ENCODE measurements at places on chromosomes 7 and 10. TPM values are rescaled to one million over a fixed set of nuclear protein-coding genes. Genes with fewer than 3 reads are reported as not detected.
A peak's percentile ranks its signal among the peaks of the same experiment; 100 is the strongest.

The UNCX gene
- not detected for total RNA-seq

The SEC61G gene
- 1,536 TPM for total RNA-seq

The SPDYE11 gene
- not detected for total RNA-seq

DNA sequence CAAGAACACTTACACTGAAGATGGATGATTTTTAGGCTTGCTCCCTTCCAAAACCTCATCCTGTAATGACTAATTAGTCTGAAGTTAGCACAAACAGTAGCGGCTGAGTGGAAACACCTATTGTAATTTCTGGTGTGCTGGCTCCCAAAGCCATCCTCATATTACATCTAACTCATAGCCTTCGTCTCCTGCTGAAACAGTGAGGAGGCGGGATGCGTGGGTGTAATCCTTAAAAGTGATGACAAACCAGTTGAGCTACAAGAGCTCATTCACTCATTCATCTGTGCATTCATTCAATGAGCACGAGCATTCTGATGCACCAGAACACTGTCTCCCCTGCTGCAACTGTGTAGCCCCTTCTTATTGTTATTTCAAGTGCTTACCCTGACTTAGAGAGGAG is 235.3 kb downstream of the CALN1 start:
- DNase-seq = no peak

DNA sequence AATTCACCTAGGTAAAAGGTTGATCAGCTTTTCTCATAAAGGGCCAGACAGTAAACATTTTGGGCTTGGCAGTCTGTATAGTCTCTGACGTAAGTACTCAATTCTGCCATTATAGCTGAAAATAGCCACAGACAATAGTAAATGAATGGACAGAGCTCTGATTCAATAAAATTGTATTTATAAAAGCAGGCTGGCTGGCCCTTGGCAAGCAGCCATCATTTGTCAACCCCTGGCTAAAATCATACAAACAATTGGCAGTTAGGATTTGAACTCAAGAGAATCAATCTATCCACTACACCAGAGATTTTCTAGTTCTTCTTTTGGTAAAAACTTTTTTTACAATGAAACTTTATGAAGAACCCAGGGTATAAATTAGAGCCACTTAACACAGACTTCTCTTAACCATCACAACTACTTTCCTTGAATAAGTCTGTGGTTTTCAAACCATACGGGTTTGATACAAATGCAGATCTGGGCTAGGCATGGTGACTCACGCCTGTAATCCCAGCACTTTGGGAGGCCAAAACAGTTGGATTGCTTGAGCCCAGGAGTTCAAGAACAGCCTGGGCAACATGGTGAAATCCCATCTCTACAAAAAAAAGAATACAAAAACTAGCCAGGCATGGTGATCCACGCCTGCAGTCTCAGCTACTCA is 124.5 kb downstream of the SLC16A9 start:
- DNase-seq = peak; percentile 91

GRCh38 chr7:30352169-30352568 is 67.8 kb downstream of the ZNRF2 start:
- DNase-seq = no peak

DNA sequence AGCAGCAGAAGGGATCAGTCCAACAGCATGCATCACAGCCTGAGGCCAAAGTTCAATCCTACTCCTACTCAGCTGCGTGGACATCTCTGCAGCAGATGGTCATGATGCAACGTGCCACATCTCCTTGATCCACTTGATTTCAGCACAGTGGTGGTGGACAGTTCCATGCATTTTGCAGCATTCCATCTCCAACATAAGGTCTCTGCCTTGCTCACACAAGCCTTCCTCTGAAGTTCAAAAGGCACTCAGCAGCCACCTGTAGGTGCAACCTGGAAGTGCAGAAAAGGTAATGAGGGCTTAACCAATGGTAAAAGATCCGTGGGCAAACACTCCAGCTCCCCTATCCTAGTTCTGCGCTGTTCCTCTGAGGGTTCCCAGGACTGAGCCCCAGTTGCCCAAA is 57.5 kb upstream of the CHCHD3 start:
- DNase-seq = peak; percentile 31
